ENCODE measurements at places on chromosomes 13 and 19.

DNA sequence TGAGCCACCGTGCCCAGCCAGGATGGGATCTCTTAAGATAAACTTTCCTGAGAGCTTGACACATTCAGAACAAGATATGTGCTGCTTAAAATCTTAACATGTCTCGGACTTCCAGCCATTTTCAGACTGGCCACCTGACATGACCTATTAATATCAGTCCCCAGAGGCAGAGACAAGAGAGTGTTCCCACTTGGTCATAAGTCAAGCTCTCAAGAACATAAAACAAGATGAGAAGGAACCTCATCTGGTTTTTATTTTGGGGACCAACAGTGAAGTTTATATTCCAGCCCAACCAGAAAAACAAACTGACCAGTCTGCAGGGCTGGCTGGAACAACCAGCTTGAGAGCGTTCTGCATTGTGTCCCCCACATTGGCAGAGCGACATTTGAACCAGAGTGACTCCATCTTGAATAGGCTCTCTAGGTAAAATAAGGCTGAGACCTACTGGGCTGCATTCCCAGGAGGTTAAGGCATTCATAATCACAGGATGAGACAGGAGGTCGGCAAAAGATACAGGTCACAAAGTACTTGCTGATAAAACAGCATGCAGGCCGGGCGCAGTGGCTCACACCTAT, 21.8 kb upstream of the PLEKHF1 start:
- DNase-seq: no peak

GRCh38 chr13:112696869-112697465, 7.1 kb downstream of the ATP11A start:
- DNase-seq: no peak

- DNase-seq: no peak
Measured at GRCh38 chr13:51995677-51996551, 15.3 kb downstream of the ATP7B start.

DNA sequence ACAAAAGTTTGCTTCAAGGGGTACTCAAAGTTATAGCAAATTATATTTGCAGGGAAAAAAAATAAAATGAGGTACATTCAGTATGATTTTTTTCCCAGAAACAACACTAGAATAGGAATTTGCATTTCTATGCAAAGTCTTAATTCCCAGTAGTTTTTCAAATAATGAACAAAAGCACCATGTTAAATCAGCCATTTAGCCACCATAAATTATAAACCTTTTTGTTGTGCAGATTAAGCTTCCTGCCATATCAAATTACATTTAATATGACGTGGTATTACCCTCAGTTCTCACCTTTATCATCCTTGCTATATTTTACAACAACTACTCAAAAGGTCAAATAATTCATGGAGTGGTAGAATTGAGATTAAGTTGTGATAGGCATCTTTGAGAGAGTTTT, 136.6 kb upstream of the FRY start:
- DNase-seq: no peak

DNA sequence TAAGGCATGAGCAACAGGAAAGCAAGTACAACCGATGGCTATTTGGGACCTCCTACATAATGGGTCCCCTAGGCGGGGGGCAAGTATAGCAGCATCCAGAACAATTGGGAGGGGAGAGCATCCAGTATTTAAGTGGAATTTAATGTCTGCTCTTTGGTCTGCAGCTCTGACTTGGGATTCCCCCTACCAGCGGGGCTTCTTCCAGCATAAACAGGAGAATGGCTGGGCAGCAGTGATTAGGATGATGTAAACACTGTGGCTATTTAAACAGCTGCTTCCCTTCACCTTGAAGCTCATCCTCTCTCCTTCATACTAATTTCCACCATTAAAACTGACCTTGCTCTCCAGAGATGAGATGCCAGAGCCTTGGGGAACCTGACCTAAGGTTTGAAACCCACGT, 73.9 kb upstream of the OXGR1 start:
- DNase-seq: no peak

DNA sequence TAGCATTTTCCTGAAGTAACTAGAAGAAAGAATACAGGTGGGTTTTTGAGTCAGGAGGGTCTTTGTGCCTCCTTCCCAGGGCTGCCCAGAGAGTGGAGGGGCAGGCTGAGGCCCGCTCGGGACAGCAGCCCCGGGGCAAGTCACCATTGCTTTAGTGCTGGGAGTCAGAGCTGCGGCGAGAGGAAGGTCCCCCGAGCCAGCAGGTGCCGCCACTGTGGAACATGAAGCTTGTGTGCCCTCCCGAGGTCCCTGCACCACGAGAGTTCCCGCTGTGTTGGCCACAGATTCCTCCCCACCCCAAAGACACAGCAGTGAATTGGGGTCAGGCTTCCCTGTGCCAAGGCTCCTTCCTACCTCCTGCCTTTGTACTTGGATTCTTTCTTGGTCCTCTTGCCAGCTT, 50.9 kb upstream of the TEX29 start:
- DNase-seq: no peak

GRCh38 chr13:105278943-105279381, 1256.5 kb downstream of the EFNB2 start:
- no peak for DNase-seq

DNA sequence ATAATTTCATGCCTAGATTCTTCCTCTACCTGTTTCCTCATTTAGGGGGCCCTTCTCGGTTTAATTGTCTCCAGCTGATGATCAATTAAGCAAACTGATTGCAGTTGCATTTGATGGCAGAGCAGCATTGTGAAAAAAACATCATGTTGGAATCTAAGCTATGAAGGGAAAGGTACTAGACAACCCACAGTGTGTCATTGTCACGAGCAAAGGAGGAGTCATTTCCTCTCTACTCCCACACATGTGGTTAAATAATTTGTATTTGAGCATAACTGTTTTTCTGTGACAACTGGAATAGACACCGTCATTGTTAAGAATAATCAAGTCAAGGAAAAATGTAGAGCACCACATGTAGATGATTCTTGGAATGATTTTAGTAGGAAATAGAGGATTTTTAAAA, 240.3 kb downstream of the DCT start:
- DNase-seq: no peak

DNA sequence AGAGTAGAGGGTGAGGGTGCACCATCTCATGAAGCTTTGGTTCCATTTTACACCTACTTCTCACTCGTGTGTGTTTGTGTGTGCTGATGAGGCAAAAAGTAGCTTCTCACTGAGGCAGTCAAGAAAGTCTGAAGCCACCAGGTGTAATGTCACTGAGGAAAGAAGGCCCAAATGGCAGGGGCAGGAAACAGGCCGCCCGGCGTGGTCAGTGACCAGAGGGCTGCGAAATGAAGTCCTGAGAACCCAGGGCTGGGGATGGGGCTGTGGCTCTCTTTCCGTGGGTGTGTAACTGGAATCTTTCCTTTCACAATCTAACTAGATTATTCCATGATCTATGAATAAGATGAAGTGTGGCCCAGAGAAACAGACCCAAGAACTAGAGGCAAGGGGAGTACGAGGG, 25.5 kb upstream of the TFDP1 start:
- DNase-seq: no peak

GRCh38 chr13:102878481-102878880, 32.6 kb downstream of the ERCC5 start:
- DNase-seq: no peak

DNA sequence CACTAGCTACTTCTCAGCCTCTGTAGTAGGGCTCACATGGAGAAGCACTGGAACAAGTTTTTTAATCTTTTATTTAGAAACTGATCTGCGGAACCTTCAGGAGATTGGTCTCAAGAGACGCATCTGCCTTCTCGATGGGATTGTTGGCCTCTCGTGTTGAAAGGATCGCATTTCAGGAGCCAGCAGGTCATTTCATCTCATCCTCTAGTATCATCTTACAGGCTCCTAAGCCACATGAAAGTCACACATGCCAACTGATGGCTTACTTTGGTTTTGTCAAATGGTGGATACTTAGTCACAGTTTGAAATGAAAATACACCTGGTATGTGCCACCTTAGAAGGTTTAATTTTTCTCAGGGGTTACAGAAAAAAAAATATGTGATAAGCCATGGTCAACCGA, 1703.6 kb downstream of the EFNB2 start:
- no peak for DNase-seq

- DNase-seq: no peak
Measured at GRCh38 chr19:10631874-10632273, 6.5 kb downstream of the SLC44A2 start.

GRCh38 chr13:110531671-110532083, 29.8 kb downstream of the RAB20 start:
- no peak for DNase-seq

DNA sequence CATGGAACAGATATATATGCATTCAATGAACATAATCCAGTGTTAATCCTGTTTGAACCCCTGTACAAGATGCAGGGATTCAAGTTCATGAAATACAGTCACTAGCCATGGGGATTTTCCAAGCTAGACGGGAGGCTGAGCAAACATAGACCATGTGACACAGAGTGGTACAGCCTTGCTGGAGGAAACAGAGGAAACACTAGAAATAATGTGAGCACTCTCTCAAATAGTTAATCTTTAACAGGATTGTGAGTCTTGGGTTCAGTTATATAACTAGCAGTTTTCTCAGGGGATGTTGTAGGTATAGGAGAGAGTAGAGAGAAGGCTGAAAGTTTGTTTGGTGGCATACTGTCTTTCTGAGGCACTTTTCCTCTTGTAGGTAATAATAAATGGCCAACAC, 13.9 kb upstream of the LGALS16 start:
- DNase-seq: no peak

GRCh38 chr19:50514346-50515167, 844 bp upstream of the ASPDH start:
- no peak for DNase-seq

DNA sequence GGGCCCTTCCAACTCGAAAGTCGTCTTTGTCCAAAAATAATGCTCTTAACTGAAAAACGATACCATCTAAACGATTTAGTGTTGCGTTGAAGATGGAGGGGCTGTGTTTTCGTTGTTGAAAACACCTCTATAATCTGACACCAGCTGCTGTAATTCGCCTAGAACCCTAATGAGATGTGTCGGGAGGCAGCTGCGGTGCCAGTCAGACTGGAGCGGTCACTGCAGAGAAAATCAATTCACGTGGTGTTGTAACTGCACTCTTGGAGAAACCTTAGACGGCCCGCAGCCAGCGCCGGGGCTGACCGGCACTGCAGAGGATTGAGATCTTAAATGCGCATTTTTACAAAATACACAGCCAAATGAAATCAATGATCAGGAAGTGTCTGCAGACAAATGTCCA, 339.1 kb downstream of the ZNF536 start:
- DNase-seq: no peak

GRCh38 chr13:113963376-113963775, 10.5 kb downstream of the C13orf46 start:
- DNase-seq: no peak

GRCh38 chr13:90898811-90899210, 448.7 kb upstream of the MIR17HG start:
- no peak for DNase-seq

DNA sequence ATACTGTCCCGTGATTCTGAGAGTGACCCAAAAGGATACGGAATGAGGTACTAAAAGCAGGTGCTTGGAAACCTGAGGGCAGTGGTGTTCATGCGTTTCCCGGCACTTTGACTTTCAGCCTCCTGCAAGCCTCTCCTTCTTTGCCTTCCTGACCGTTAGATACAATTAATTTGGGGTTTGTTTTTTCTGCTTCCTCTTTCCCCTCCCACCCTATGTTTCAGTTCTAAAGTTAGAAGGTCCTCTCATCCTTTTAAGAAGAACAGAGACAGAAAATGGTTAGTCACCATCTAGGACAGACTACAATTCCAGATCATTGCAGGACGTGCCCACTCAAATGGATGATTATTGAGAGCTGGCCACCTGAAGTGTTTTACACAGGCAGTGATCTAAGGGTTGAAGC, 1.8 kb upstream of the LILRB4 start:
- no peak for DNase-seq

DNA sequence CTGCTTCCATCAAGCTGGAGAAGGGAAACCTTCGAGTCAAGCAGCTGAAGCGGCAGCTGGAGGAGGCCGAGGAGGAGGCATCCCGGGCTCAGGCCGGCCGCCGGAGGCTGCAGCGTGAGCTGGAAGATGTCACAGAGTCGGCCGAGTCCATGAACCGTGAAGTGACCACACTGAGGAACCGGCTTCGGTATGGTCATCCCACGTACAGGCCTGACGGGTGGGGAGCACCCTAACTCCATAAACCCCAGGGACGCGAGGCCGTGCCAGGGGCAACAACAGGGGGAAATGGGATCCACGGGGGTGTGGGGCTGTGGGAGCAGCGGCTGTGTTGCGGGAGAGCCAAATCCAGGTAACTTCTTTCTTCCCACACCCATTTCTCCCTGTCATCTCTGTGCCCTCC, 20.2 kb downstream of the KCNC3 start:
- no peak for DNase-seq

- no peak for DNase-seq
Measured at GRCh38 chr13:80430561-80430960, 89.6 kb upstream of the SPRY2 start.

- DNase-seq: no peak
Measured at GRCh38 chr13:113744197-113745000, 14.6 kb upstream of the TMEM255B start.

- DNase-seq: peak; percentile 48
Measured at GRCh38 chr13:44259045-44260027, 114.3 kb upstream of the SERP2 start.

GRCh38 chr13:112181336-112182067, 114.6 kb downstream of the SOX1 start:
- no peak for DNase-seq

DNA sequence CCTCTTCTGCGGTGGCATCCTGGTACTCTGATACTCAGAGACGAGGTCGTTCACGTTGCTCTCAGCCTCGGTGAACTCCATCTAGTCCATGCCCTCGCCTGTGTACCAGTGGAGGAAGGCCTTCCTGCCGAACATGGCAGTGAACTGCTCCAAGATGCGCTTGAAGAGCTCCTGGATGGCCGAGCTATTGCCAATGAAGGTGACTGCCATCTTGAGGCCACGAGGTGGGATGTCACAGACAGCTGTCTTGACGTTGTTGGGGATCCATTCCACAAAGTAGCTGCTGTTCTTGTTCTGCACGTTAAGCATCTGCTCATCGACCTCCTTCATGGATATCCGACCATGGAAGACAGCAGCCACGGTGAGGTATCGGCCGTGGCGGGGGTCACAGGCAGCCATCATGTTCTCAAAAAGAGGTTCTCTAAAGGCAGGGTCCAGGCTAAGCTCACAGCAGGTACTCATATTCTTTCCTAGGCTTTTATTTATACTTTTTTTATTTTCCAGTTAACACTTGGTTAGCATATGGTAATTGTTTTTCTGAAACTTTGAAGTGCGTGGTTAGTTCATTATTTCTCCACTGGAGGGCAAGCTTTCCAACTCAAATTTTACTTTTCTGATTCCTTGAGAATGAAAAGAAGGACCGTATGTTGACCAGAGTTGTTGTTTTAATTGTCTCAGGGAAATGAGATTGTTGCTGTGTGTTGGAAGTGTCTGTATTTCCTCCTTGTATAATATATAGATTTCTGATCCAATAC, 72.4 kb upstream of the RGCC start:
- DNase-seq: no peak

GRCh38 chr19:48630296-48631063, 6.7 kb downstream of the DBP start:
- DNase-seq: no peak

All from stimulated activated CD4-positive, alpha-beta T cell treated with anti-CD3 and anti-CD28 coated beads, TNF-alpha, amount 100 ng/mL, for 4 hours (primary cell).